ENCODE measurements at places on chromosomes 16 and 17.

DNA sequence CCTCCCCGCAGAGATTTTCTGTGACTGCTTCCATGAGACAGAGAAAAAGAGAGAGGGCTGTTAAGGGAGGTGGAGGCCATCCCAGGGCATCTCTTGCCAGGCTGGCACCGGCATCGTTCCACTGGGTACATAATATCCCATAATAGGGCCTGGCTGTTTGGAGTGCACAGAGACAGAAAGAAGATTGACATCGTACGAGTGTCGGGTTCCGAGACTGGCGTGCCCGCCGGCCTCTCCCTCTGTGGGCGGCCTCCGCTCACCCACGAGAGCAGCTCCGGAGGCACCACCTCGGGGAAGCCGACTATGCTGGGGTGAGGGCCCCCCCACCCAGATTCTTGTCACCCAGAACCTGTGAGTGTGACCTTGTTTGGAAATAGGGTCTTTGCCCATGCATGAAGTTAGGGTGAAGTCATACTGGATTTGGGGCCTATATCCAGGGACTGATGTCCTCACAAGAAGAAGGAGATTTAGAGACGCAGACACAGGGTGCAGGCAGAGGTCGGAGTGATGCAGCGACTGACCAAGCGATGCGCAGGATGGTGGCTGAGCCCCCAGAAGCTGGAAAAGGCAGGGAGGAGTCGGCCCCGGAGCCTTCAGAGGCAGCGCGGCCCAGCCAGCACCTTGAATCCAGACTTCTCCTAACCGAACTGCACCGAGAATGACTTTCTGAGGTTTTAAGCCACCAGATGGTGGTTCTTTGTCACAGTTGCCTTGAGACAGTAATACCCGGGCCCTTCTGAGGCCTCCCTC, 101.8 kb upstream of the CIBAR2 start:
- DNase-seq: no peak

DNA sequence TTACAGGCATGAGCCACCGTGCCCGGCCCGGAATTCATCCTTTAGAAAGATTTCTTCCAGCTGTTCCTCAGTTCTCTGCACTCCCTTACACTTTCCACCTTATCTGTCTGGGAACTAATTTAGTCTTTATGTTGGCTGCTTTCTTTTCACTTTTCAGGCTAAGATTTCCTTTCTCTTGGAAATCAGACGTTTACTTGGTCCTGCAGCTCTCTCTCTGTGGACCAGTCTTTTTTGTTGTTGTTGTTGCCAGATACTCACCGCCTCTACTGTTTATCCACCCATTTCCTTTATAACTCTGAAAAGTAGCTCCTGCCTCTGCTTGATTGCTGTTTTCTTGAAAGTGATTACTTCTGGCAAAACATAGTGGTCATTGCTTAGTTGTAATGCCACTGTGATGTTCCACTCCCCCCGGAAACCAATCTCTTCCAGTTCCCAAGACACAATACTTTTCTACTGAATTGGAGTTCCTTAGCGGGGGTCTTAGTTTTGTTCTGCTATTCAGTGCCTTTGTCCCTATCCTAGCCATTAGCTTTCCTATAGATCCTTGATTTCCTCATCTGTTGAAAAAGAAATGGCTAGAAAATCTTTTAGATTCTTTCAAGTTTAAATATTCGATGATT, 6.2 kb downstream of the NF1 start:
- DNase-seq: no peak

- DNase-seq: no peak
These were observed 262.6 kb downstream of the PRKCA start for GRCh38 chr17:66564992-66565465.

DNA sequence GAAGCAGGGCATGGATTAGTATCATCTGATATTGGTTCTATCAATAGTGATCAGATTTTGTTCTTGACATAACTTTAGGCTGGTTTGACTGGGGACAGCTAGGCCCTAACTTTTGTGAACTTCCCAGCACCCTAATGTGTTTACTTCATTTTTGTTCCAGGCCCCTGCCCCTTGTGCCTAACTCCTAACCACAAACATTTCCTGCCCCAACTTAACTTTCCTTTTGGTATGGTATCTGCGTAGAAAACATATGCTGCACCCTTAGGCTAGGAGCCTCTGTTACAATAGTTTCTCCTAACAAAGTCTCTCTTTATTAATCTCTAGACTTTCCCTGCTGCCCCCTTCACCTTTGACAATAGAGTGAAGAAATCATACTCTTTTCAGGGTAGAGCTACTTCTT, 2.5 kb downstream of the ADPRM start:
- DNase-seq: peak; percentile 43

DNA sequence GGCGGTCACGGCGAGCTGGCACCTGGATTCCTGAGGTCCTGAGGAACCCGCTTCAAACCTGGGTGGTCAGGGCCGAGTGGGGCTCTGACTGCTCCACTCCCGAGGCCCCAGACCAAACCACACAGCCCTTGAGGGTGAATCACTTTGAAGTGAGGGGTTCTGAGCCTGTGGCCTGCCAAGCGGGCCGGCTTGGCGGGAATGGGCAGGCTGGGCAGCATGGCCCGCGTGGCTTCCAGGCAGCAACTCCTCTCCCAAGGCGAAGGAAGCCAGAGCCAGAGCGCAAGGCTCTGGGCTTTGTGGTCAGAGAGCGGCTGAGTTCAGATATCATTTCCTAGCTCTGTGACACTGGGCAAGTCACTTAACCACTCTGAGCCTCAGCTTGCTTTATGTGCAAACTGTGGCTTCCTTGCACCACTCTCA, 42.7 kb downstream of the CMIP start:
- peak; percentile 40 for DNase-seq

GRCh38 chr17:64537488-64537887, 30.7 kb downstream of the CEP95 start:
- DNase-seq: peak; percentile 33

GRCh38 chr17:1986783-1987451, 38.2 kb downstream of the RTN4RL1 start:
- DNase-seq: no peak

DNA sequence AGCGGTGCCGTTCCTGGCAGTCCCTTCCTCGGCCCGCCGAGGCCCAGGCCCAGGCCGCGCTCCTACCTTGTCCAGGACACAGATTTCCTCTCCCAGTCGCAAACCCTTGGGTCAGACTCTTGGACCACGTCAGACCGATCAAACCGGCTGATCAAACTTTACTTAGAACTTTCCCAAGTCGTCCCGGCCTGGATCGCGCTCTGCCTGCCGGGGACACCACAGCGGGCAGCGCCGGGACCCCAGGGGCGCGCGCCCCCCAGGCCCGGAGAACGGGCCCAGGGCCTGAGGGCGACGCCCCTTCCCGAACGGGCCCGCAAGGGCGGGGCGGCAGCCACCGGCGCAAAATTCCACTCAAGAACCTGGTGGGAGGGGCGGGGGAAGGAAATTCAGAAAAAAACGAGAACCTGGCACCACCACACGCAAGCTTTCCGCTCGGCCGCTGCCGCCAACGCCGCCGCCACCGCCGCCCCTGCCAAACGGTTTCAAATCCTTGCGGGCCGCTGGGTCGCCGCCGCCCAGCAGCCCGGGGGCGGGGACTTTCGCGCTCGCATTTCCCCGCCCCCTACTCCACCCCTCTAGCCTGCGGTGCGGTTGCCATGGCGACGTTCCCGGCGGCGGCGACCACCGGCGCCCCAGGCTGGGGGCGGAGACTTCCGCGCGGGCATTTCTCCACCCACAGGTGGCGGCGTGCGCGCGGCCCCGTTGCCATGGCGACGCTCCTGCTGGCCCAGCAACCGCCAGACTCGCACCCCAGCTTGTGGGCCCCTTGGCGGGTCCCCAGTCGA, at the start of gene CEP112:
CEP112 (minus strand) TSS at position 541 of the 785 bp plus-strand sequence.
- DNase-seq: peak; percentile 85
